ENCODE measurements at places on chromosomes 7 and 10. TPM values are rescaled to one million over a fixed set of nuclear protein-coding genes. Genes with fewer than 3 reads are reported as not detected.

DNA sequence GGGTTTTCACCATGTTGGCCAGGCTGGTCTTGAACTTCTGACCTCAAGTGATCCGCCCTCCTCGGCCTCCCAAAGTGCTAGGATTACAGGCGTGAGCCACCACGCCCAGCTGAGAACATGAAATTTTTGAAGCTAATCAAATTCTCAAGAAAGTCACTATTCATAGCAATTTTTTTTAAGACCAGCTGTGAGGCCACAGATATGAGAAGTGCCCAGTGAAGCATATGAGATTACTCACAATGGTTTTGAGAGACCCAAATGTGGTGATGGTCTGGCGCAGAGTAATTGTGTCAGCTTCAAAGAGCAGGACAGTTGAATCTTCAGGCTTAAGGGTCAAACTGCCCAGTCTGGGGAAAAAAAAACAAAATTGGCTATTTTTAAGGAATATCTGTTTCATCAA is 16.2 kb downstream of the NCOA4 start:
- no peak overlapping the region for H3K4me3 ChIP-seq
- peaks cover 64% of the 10 kb centered on the region for H3K36me3 ChIP-seq
- H3K27me3 ChIP-seq = no peaks in the 10 kb centered on the region

DNA sequence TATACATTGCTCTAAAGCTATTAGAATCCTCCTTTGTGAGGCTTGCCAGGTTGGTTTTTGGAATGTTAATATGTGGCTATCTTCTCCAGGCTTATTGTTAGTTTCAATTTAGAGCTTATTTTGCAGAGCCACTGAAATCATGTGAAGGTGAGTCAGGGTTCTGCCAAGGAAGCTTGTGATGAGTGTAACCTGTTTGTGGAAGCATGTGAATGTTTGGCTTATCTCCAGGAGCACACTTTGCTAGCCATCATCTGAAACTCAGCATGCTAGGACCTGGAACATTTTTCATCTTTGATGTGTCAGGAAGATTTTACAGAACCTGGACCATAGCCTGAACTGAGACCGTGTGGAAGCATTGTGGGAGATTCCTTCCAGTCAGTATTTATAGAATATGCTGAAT is 197.3 kb downstream of the PPP1R9A start:
- H3K4me3 ChIP-seq = no peak overlapping the region
- H3K27ac ChIP-seq = no peak overlapping the region
- no peak for DNase-seq

DNA sequence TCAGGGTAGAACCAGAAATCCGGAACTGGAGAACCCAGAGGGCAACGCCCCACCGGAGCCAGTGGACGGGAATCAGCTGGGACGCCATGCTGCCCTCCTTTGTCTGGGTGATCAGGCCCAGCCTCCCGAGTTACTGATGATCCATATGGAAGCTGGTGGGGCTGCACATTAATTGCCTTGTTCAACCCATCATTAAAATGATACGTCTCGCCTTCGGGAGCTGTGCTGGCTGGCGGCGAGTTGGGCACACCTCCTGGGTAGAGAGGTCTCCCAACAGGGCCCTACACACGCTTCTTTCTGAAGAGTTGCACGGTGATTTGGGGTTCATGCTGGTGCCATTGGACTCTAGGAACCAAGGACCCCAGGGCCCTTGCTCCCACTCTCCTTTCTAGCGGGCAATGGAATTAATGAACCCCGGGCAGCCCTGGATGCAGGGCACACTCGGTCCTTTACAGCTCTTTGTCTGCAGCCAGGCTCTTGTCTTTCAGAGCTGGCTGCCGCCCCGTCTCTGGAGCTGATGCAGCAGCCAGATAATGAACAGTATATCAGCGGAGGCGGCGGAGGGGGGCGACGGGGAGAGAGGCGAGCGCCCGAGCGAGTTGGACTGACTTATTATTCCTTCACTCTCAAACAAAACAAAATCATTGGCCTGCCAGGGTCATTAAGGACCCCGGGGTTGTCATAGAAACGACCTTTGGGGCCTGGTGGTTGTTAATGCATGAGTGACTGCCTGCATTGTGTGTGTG is 412.2 kb upstream of the ZMIZ1 start:
- no peak overlapping the region for H3K4me3 ChIP-seq
- no peak for DNase-seq
- peaks cover 7% of the 10 kb centered on the region for H3K27me3 ChIP-seq
- H3K27ac ChIP-seq = no peak overlapping the region

GRCh38 chr10:69377933-69378332 is 38.8 kb downstream of the TACR2 start:
- H3K4me3 ChIP-seq = no peak overlapping the region
- peaks cover 65% of the 10 kb centered on the region for H3K36me3 ChIP-seq
- no peak for DNase-seq
- H3K27me3 ChIP-seq = no peaks in the 10 kb centered on the region

Gene CTAGE8
- total RNA-seq = 5.5 TPM

Gene HPSE2
- total RNA-seq = 0.95 TPM

Data from suprapubic skin (tissue), 4 donors.